Vagina (tissue), 2 donors: ENCODE measurements at places on chromosomes 11 and 22. TPM values are rescaled to one million over a fixed set of nuclear protein-coding genes. Genes with fewer than 3 reads are reported as not detected.

RASD2 gene
- total RNA-seq, result 2.0 TPM

POU2AF3 gene
- total RNA-seq, result 3.2 TPM

DNA sequence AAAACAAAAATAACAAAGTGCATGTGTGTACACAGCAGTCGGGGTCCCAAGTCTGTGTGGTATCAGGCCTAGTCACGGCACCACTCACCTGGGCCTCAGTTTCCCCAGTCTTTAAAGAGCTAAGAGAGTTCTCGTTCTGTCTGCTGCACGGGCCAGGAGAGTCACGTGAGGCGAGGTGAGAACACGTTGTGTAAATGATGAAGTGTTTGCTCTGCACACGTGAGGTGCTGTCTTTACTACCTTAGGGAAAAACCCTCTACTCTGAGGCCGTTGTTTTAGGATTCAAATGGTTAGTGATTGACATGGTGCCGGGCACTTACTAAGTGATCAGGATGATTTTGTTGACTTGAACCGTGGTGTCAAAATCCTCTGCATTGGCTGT, 86.5 kb upstream of the PPARA start:
- peaks cover 90% of the 10 kb centered on the region for H3K4me1 ChIP-seq
- H3K36me3 ChIP-seq, result no peaks in the 10 kb centered on the region

SLC17A6 gene
- not detected for total RNA-seq

DEUP1 gene
- not detected for total RNA-seq

ACTN3 gene
- not detected for total RNA-seq

VPREB3 gene
- total RNA-seq, result not detected

- no peaks in the 10 kb centered on the region for H3K27me3 ChIP-seq
- H3K27ac ChIP-seq, result no peak overlapping the region
- no peak overlapping the region for H3K4me3 ChIP-seq
- no peaks in the 10 kb centered on the region for H3K4me1 ChIP-seq
Observed at GRCh38 chr22:20788627-20789344, 14.9 kb downstream of the SERPIND1 start.

DNA sequence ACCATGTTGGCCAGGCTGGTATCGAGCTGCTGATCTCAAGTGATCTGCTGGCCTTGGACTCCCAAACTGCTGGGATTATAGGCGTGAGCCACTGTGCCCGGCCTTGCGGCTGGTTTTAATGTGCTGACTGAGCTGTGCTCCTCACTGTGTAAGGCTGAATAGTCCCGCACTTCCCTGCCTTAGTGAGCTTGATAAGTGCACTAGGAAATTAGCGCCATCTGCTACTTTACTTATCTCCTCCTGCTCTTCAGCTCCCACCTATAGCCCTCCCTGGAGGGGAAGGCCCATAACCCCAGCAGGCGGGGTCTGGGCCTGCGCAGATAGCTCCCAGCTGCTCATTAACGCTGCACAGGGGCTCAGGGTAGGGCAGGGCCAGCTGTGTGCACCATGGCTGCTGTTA, 49.4 kb downstream of the CLMP start:
- H3K27ac ChIP-seq, result peak overlapping the region; percentile 64
- H3K4me3 ChIP-seq, result no peak overlapping the region
- H3K4me1 ChIP-seq, result no peaks in the 10 kb centered on the region
- no peak for DNase-seq

OR51B4 gene
- total RNA-seq, result not detected

RIBC2 gene
- 0.49 TPM for total RNA-seq

- no peaks in the 10 kb centered on the region for H3K36me3 ChIP-seq
- no peak overlapping the region for H3K4me3 ChIP-seq
- no peaks in the 10 kb centered on the region for H3K27me3 ChIP-seq
- H3K4me1 ChIP-seq, result no peaks in the 10 kb centered on the region
- no peak for DNase-seq
- H3K27ac ChIP-seq, result no peak overlapping the region
Observed at GRCh38 chr11:68061508-68061907, 22.7 kb downstream of the TCIRG1 start.

CCDC86 gene
- total RNA-seq, result 26.3 TPM

DNA sequence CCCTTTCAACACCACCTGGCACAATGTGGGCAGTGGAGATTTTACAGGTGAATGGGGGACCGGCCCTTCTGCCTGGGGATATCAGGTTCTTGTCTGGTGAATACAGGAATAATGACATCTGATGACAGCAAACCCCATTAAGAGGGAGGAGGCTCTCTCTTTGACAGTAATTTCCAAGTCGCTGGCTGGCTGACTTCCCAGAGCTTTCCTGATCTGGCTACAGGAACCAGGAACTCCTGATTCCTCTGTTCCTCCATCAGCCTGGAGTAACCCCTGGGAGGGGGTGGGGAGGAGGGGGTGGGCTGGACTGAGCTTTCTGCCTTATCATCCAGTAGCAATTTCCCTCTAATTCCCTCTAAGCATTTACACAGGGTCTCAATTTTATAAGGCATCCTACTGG, 3.7 kb upstream of the MIEF1 start:
- H3K27ac ChIP-seq, result peak overlapping the region; percentile 6
- H3K4me3 ChIP-seq, result no peak overlapping the region
- no peaks in the 10 kb centered on the region for H3K27me3 ChIP-seq
- no peak for DNase-seq
- peaks cover 19% of the 10 kb centered on the region for H3K4me1 ChIP-seq

PACSIN2 gene
- total RNA-seq, result 46.2 TPM

GRCh38 chr11:17852246-17852645, 117.7 kb downstream of the KCNC1 start:
- no peaks in the 10 kb centered on the region for H3K27me3 ChIP-seq
- H3K27ac ChIP-seq, result no peak overlapping the region
- H3K4me3 ChIP-seq, result no peak overlapping the region
- no peaks in the 10 kb centered on the region for H3K4me1 ChIP-seq

C11orf87 gene
- not detected for total RNA-seq
